ENCODE measurements at places on chromosomes 7 and 10.

- DNase-seq = no peak
These were observed 4.3 kb downstream of the TLX1 start for GRCh38 chr10:101135141-101136006.

DNA sequence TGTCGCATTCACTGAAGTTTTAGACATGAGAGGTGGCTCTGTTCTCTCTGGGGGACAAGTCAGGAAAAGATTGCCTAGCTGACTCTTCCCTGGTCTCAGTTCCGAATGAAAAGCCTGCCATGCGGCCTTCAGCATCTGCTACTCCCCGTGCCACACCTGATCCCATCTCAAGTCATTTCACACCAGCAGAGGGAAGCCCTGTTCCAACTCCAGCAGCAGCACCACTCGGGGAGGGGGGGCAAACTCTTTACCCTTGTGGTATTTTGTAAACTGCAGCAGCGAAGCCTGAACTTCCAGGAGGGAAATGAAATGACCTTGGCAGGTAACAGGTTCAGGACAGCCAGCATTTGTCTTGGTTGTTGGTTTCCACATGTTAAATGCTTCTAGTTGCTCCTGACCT, 13.8 kb downstream of the LRRC4 start:
- DNase-seq = no peak

- DNase-seq = no peak
These were observed 346.6 kb upstream of the KLF6 start for GRCh38 chr10:4131407-4132215.

DNA sequence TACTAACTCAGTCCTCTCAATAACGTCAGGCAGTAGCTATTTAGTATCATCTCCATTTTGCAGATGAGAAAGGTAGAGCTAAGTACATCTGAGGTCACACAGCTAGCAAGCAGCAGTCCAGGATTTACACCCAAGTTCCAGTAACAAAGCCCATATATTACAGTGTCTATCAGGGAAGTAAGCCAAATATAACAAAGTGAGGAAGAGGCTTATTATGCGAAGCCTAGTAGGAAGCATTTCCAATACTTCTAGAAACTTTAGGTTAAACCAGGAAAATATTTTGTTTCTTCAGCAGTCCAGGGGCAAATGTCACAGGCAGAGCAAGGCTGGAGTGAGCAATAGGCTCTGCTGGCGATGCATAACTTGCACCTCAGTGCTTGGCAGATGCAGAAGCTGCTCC, 53.9 kb downstream of the NOC3L start:
- no peak for DNase-seq

- no peak for DNase-seq
These were observed 317.0 kb downstream of the GLRX3 start for GRCh38 chr10:130453036-130453720.

DNA sequence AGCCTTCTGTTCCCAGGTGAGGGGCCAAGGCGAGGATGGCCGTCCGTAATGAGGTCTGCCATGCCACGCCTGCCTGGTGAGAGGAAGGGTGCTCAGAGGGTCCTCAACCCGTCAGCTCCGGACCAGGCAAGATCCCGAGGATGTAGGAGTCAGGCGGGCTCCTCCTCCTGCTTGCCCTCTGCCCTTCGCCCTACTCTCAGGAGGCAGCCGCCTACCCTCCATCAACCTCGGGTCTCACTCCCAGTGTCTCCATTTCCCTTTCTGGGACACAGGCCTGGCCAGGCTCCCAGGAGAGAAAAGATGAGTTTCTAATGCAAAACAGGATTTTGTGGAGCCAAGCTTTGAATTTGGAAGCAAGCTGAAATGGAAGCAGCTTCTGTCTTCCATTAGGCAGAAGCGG, 184.0 kb downstream of the PTPN20 start:
- no peak for DNase-seq

- DNase-seq = no peak
These were observed 35.7 kb upstream of the PLEKHA1 start for GRCh38 chr10:122338609-122339441.

DNA sequence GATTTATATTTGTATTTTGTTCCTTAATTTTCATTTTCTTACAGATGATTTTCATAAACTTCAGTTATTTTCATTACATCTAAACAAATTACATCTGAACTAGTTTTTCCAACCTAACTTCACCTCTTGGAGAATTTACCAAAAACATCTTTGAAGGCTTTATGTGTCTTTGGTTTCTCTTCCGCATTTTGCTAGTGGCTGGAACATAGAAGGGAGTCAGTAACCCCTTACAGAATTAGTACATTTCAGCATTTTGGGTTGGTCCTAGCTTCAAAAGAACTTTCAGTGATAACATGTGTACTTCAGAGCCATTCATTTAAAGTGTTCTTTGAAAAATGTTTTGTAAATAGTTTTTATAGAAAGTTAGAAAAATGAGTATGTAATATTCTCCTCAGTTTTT, 169.8 kb upstream of the MTPN start:
- no peak for DNase-seq

GRCh38 chr7:27922907-27923641, 183.1 kb downstream of the TAX1BP1 start:
- DNase-seq = no peak

- DNase-seq = no peak
These were observed 8.3 kb upstream of the FRMPD2 start for GRCh38 chr10:48282829-48283228.

GRCh38 chr10:129402459-129402858, 64.6 kb upstream of the MGMT start:
- no peak for DNase-seq

- no peak for DNase-seq
These were observed 16.4 kb upstream of the BHLHA15 start for GRCh38 chr7:98194672-98195457.

DNA sequence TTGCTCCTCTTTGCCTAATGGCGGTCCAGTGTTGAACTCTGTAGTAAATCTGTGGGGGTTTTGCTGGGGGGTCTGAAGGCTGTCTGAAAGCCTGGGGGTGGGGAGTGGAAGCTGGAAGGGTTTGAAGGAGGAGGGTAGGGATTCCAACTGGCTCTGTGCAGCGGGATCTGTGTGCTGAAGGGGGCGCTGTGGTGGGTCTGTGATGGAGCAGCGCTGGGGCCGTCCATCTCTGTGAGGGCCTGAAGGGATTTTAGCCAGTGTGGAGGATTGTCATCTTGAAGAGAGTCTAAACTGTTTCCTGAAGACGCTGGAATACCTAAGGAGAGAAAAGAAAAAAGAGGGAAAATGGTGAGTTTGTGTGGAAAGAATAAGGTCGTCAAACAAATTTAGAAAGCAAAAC, 129.2 kb downstream of the STRA8 start:
- DNase-seq = no peak

GRCh38 chr10:121536310-121536913, 61.8 kb downstream of the FGFR2 start:
- no peak for DNase-seq

DNA sequence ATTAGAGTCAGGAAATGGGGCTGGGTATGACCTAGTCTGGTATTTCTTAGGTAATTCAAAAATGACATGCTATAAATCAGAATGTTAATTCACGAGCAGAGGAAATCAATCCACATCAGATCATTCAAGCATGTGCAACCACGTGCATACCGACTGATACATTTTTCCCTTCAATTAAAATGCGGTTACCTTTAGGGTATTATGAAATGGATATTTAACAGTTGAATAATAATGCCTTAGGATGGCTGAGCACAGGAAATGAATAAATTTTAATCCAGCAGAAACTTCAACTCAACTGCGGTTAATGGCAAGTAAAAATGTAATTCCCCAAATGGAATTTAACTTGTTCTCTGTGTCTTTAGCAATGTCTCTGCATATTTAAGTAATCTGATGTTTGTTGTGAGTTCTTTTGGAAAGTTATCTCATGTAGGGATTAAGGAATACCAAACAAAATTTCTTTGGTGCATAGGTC, 9.2 kb downstream of the CPA2 start:
- no peak for DNase-seq

DNA sequence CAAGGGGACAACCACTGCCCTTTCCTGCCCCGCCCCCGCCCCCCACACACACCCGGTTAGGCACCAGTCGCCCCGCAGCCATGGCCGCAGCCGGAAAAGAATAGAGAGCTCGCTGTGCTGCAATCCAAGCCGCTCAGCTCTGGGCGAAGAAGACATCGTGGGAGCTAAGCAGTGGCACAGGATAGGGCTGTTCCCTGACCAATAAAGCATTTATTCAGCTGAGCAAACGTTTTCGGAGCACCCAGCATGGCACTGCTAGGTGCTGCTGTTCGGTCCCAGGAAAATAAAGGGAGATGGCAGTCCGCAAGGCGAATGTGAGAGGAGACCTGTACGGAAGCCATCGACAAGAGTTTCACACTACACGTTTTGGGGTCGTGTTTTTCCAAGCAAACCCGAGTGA, 18.3 kb downstream of the SKIDA1 start:
- DNase-seq = no peak

- DNase-seq = no peak
These were observed 747.5 kb downstream of the NRG3 start for GRCh38 chr10:82622479-82622878.

DNA sequence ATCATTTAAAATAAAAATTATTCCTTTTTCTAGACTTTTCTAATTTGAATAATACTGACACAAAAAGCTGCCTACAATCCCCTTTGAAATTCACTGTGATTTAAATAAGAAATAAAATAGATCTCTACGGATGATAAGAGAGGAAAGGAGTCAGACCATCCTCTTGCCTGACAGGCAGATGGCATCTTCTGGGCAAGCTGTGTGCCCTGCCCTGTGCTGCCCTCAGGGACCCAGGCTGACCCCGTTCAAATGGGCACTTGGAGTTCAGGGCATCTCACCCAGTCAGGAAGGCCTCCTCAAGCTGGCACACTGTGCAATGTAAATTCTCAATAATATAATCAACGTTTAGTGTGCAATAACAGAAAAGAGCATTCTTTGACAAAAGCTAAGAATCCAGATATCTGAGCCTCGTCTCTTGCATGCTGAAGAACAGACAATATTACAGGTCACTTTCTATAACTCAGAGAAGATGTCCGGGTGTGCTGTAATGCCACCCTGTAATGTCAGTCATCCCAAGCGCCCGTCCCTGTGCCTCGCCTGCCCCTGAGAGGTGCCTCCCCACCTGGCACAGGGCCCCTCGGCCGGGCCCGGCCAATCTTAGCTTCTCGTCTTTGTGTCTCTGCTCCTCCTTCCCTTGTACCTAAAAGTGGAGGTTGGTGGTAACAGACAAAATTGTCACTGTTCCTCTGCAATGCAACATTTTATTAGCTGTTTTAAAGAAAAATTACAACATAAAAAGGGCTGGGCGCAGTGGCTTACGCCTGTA, 263.3 kb downstream of the COBL start:
- no peak for DNase-seq

DNA sequence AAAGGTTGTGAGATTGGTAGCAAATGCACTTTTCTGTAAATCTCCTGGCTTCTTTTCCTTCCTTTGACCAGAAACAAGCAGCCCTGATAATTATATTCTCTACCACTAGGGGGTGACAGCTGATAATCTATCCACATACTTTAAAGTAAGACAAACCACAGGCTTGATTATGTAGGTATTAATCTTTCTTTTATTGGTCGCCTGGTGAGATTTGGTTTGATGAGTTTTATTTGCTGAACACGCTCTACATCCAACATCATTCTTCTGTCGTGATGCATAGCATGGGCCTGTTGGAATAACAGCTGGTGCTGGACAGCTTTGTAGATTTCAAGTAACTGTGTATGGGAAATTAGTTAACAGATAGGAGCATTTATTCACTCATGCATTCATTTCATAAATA, 63.5 kb downstream of the ZNF365 start:
- no peak for DNase-seq

- DNase-seq = no peak
These were observed 4.0 kb downstream of the SFMBT2 start for GRCh38 chr10:7406712-7407333.

DNA sequence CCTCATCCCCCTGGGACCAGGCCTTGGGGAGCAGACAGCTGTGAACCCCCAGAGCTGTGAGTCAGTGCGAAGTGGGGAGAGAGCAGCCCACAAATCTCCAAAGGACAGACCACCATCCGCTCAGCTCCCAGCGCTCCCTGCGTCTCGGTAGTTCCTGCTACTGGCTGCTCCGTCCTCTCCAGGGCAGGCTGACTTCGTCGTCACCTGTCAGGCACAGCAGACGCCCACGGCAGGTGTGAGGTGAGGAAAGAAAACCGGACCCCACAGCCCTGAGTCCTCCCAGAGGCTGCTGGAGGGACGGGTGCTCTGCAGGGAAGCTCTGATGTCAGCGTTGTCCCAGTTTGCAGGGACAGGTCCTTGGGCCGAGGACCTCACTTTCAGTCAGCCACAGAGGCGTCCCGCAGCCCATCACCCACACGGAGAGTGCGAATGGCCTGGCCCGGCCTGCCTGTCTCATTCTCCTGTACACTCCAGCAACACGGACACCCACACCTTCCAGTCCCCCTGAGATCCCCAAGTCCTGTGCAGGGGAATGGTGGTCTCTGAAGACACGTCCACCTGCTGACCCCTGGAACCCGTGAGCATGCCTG, 95.2 kb downstream of the DNAJB6 start:
- no peak for DNase-seq

- no peak for DNase-seq
These were observed 100.3 kb downstream of the DNAJB9 start for GRCh38 chr7:108669958-108670357.

DNA sequence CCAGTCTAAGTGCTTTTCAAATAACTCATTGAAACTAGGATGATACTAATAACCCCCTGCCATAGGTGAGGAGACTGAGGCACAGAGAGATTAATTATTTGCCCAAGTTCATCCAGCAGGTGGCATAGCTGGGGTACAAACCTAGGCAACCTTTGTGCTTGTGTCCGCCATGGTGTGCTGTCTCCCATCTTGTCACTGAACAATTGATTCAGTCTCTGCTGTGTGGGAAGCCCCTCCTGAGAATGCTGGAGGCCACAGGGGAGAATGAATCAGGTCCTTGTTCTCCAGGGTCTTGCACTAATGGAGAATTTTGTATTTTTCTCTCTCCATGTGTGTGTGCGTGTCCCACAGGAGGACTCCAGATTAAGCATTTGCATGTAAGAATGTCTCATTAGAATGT, 15.8 kb upstream of the TMEM236 start:
- DNase-seq = no peak

DNA sequence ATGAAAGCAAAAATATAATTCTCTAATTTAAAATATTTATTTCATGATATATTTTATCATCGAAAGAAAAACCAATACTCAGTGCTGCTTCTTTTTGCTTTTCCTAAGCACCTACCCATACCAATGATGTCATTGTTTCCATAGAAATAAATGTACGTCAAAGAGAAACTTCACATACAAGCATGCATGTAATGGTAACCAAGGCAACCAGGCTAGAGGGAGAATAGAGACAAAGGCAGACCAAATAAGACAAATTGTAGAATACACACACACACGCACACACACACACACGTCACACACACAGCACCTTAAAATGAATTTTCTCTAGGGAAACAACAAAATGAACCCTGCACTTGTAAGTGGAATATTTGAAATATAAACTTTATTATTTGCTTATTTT, 75.5 kb downstream of the MACC1 start:
- no peak for DNase-seq

DNA sequence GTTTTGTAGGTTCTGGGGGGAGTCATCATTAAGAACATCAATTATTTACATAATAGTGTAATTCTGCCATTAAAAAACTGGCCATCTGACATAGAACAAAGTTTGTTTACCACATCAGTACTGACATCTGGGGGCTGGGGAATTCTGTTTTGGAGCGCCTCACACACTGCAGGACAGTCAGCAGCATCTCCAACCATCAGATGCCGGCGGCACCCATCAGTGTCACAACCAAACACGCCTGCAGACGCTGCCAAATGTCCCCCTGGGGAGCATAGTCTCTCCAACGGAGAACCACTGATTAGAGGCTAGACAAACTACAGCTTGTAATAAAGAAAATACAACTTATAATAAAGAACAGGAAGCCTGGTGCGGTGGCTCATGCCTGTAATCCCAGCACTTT, 26.0 kb downstream of the GNA12 start:
- no peak for DNase-seq
